ENCODE measurements at places on chromosomes 16 and 17. TPM values are rescaled to one million over a fixed set of nuclear protein-coding genes. Genes with fewer than 3 reads are reported as not detected.

CCL7 gene
- polyA plus RNA-seq, result not detected

KRTAP9-8 gene
- polyA plus RNA-seq, result not detected

CRHR1 gene
- polyA plus RNA-seq, result 0.32 TPM

LRRC59 gene
- 71.4 TPM for polyA plus RNA-seq

All from ovary (tissue), 10 donors.